ENCODE measurements at places on chromosomes 4 and X. TPM values are rescaled to one million over a fixed set of nuclear protein-coding genes. Genes with fewer than 3 reads are reported as not detected.

GRCh38 chr4:47278631-47279030 lies 184.9 kb downstream of the COMMD8 start:
- no peak overlapping the region for H3K4me3 ChIP-seq
- H3K36me3 ChIP-seq, result no peaks in the 10 kb centered on the region
- no peaks in the 10 kb centered on the region for H3K27me3 ChIP-seq
- DNase-seq, result no peak
- no peaks in the 10 kb centered on the region for H3K4me1 ChIP-seq

GRCh38 chrX:115408771-115409400 lies 119.4 kb downstream of the LUZP4 start:
- no peaks in the 10 kb centered on the region for H3K27me3 ChIP-seq
- no peak for DNase-seq
- no peaks in the 10 kb centered on the region for H3K36me3 ChIP-seq
- H3K4me3 ChIP-seq, result no peak overlapping the region

DNA sequence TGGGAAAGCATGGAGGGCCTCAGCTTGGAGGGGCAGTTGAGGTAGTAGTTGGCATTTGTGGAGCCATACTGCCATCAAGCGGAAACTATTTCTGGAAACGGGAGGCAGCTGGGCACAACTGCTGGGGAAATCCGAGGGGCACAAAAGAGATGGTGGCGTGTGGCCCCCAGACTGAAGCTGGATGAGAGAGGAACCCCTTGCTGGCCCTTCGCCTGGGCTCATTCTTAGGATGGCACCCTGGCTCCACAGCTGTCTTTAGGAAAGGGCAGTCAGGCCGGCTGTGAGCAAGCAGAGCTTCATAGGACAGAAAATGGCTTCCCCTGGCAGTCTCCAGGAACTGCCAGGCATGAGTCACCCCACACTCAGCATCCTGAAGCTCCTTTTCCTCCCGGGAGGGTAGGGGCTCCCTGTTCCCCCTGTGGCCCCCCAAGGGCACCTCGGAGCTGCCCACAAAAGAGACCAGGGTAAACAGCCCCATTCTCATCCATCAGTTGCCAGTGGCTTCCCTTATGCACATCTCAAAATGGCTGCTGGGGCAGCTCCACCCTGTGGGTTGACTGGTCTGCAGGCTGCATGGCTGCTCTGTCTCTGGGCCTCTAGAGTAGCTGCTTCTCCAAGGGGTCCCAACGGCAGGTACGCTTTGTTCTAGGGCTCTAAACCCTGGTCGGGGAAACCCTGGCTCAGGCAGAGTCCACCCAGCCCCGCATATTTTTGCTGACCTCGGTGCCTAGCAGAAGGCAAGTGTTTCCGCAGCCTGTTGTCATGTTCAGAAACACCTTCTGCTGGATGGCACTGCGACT lies 64.7 kb downstream of the NBDY start:
- H3K27ac ChIP-seq, result no peak overlapping the region
- H3K27me3 ChIP-seq, result no peaks in the 10 kb centered on the region
- DNase-seq, result no peak
- peaks cover 7% of the 10 kb centered on the region for H3K4me1 ChIP-seq
- H3K4me3 ChIP-seq, result no peak overlapping the region
- H3K36me3 ChIP-seq, result no peaks in the 10 kb centered on the region

GRCh38 chr4:48944756-48945241 lies 38.2 kb upstream of the OCIAD2 start:
- DNase-seq, result no peak
- no peaks in the 10 kb centered on the region for H3K36me3 ChIP-seq
- no peaks in the 10 kb centered on the region for H3K27me3 ChIP-seq
- H3K4me3 ChIP-seq, result no peak overlapping the region

- H3K27ac ChIP-seq, result no peak overlapping the region
- no peak for DNase-seq
- H3K36me3 ChIP-seq, result peaks cover 83% of the 10 kb centered on the region
- no peak overlapping the region for H3K4me3 ChIP-seq
Measured at GRCh38 chr4:169115897-169116254, 105.8 kb upstream of the CBR4 start.

- H3K4me3 ChIP-seq, result peak overlapping the region; percentile 98
- H3K27ac ChIP-seq, result peak overlapping the region; percentile 98
- peaks cover 17% of the 10 kb centered on the region for H3K36me3 ChIP-seq
- peak; percentile 81 for DNase-seq
- H3K4me1 ChIP-seq, result peaks cover 82% of the 10 kb centered on the region
Measured at GRCh38 chr4:88592600-88593448, 544 bp downstream of the HERC3 start.

IL1RAPL1 gene
- total RNA-seq, result 1.9 TPM

All from left ventricle myocardium inferior (tissue), 1 donor.